Left hindlimb (tissue), 1 donor: ENCODE measurements at places on chromosomes 4 and X.
A peak's percentile ranks its signal among the peaks of the same experiment; 100 is the strongest.

GRCh38 chr4:126144543-126145237 is 829.9 kb downstream of the FAT4 start:
- no peak for DNase-seq

- DNase-seq: peak; percentile 87
These were observed 107.4 kb upstream of the SLC4A4 start for GRCh38 chr4:71231129-71232055.

DNA sequence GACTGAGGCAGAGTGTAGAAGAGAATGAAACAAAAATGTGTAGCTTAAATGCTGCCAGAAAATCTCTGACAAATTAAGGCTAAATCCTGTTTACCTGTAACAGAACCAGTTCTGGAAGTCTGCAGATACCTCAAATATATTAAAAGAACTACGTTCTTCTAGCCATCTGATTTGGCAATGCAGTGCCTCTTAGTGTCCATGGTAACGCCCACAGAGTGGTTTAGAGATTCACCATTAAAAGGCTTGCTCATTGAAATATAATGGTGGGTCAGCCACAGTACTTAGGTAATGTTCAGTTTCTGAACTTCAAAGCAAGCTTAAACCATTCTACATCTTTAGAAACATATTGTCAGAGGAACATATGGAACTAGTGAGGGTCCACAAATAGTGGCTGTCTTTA is 23.2 kb upstream of the LUZP4 start:
- DNase-seq: no peak

- DNase-seq: peak; percentile 40
These were observed 78.5 kb downstream of the MID1IP1 start for GRCh38 chrX:38879631-38880220.

DNA sequence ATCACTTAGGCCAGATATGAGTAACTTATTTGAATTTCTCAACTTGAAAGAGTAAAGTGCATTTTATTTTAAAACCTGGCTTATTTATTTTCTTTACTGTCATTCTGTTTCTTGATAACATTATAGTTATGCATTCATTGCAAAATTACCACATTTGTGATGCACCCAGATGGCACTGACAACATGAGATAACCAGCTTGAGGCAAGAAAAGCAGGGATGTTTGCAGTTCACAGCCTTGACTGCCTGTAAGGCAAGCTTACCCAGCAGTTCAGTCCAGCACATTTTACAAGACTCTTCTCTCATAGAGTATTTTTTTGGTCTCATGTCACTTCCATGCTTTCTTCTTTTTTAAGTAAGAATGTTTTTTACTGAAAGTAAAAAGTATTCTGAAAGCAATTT is 25.3 kb upstream of the EPGN start:
- no peak for DNase-seq

GRCh38 chr4:105060628-105061027 is 86.0 kb upstream of the TET2 start:
- no peak for DNase-seq

- DNase-seq: no peak
These were observed 235.4 kb downstream of the MGST2 start for GRCh38 chr4:139900964-139901376.

GRCh38 chrX:15675490-15675921 is 10.9 kb upstream of the CLTRN start:
- DNase-seq: no peak
